Effector memory CD8-positive, alpha-beta T cell (primary cell): ENCODE measurements at places on chromosomes 2 and 18.

- no peak for DNase-seq
Measured at GRCh38 chr2:16090650-16091575, 150.6 kb downstream of the MYCN start.

DNA sequence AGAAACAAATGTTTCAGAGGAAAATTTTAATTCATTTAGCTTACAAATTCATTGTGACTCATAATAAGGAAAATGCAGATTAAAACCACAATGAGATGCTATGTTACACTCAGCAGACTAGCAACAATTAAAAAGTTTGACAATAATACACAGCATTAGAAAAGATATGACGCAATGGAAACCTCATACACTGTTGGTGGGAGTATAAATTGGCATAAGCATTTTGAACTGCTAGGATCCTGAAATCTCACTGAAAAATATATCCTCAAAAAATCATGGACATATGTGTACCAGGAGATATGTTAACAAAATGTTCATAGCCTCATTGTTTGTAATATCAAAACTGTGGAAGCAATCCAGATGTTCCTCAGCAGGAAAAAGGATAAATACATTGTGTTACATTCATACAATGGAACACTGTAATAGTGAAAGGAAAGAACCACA, 13.7 kb downstream of the CALCRL start:
- no peak for DNase-seq

DNA sequence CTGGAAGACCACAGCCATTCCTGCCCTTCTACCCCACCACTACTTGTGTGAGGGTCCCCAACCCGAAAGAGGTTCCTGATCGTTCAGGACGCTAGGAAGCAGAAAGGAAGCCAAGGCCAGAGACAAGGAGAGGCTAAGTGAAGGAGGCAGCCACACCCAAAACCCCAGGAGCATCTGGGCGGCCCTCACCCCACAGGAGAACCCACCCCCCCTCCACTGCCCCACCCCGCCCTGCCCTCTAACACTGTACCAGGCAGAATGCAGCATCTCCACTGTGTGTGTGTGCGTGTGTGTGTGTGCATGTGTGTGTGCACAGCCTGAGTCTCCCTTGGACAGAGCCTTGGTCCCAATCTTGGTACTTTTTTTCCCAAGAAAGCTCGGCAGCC, 207.5 kb upstream of the HAAO start:
- no peak for DNase-seq

DNA sequence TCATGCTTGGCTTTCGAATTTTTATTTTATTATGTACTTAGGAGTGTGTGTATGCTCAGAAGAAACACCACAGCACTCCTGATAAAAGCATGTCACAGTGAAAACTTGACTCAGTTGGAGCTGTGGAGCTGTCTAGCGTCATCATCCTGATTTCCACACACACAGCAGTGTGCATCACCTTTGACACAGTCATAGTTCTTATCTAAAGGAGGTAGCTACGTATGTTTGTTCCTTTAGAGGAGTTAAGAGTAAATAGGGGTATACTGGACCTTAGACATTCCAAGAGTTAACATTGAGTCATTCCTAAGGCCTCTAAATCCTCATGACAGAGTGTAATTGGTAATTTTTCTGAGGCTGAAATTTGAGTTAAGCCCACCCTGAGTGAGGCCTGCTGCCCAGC, 96.9 kb downstream of the PHLPP1 start:
- DNase-seq: no peak

- DNase-seq: no peak
Measured at GRCh38 chr2:65660340-65660739, 227.9 kb upstream of the SPRED2 start.

- no peak for DNase-seq
Measured at GRCh38 chr2:2280483-2280882, 50.6 kb downstream of the MYT1L start.

GRCh38 chr2:11629215-11629614, 40.8 kb downstream of the NTSR2 start:
- no peak for DNase-seq

DNA sequence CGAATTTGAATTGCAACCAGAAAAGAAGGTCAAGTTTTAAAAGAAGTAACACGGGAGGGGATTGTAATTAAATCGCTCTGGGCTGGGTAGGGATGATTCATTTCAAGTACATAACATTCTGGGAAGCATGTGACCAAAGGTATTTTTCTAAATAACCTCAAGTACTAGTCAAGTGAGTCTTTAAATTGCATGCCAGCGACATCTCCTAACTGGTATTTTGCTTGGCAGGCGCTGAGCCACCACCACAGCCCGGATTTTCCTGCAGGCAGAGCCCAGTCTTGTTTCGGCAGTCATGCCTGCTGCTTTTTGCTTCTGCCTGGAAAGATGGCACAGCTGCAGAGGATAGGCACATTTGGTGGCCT, 33.7 kb upstream of the NPAS2 start:
- DNase-seq: no peak

GRCh38 chr2:117603567-117603966, 210.9 kb upstream of the DDX18 start:
- no peak for DNase-seq

DNA sequence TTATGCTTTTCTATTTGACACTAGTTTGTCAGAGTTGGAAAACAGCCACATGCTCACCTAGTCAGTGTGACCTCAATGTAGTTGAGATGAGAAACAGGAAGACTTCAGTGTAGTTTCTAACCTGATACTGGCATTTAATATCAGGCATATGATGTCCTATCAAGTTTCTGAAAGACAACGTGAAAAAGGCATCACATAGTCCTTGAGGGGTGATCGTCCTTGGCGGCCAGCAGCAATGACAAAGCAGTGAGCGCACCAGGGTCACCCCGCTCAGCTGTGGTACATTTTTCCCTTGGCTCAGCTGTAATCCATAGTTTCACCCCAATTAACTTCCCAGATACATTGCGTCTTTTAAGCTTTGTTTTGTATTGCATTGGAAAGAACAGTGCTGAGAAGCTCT, 4.3 kb downstream of the HSPE1 start:
- DNase-seq: no peak

DNA sequence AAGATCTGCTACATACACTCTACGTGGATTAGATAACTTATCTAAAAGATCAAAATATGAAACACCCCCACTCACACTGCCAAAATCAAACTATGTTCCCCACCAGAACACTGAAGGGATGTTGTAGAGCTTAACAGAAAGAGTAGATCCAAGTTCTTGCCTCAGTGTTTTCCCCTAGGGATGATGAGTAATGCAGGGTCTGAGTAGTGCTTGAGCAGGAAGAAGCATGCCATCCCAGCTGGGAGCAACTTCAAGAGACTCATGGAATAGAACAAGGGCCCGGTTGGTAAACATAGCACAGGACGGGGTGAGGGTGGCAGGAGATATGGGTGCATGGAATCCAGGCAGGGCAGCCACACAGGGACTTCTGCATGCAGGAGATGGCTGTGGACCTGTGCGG, 74.3 kb downstream of the SNTG2 start:
- no peak for DNase-seq

DNA sequence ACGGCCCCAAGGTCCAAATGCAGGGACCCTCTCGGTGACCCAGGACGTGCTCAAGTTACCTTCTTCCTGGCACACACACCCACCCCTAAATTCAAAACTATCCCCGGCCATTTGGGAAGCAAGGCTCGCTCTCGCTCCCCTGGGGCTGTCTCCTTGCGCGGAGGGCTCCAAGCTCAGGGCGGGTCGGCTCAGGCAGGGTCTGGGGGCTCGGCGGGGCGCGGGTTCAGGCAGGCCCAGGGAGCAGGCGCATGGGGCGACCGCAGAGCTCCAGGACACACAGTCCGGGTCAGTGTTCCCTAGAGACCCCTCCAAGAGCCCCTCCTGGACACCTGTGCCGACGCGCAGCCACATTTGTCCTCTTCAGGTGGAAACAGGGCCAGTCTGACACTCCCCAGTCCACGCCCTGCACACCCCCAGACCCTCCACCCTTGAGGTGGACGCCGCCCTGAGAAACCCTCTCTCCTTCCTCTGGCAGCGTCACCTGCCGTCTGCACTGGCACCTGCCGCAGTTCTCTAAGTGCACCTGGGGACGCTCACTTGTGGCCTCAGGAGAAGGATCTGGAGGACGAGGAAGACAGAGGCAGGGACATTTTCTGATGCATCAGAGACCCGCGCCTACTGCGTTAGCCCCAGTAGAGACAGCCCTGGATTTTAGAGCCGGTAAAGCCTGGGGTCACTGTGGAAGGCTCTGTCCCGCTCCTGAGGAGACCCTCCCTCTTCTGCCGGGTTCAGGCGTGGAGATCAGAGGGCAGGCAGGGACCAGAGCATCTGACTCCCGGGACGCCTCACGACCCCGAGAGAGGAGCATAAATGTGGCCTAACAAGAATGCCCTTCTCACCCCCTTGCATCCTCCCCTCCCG, 138.8 kb downstream of the TWIST2 start:
- DNase-seq: no peak

DNA sequence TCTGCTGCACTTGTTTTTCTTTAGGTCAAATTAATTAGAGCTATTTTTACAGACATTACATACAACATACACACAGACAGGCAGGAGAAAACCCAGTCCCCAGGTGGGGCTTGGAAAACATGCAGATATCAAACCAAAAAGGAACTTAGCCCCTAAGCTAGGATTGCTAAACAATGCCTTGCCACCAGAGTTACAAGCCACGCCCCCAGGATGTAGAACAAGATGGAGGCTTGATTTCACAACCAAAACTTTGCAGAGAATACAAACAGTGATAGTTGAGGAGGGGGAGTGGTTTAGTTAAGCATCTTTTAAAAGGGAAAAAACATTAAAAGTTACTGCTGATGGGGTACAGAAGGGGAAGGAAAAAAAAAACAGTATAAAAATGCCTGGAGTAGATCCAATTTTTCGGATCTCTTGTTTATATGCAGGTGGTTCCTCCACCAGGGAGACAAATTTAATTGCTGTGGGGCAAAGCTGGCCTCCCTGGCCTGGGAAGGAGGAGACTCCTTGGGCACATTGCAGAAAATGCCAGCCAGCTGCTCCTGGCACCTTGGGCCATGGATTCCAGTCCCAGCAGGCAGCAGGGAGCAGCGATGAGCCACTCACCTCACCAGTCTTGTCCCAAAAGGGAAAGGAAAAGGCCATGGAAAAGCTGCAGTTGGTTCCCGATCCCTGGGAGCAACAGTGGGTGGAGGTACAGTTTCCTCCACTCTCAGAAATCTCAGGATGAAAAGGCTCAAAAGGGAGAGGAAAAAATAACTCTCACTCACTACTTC, 348.4 kb upstream of the REG3G start:
- DNase-seq: no peak
